Stimulated activated CD8-positive, alpha-beta memory T cell treated with anti-CD3 and anti-CD28 coated beads, Interleukin-7, amount 100 ng/mL, for 24 hours (primary cell): ENCODE measurements at places on chromosomes 3 and 15.

GRCh38 chr3:4987538-4988296 lies 8.5 kb downstream of the BHLHE40 start:
- no peak for DNase-seq

DNA sequence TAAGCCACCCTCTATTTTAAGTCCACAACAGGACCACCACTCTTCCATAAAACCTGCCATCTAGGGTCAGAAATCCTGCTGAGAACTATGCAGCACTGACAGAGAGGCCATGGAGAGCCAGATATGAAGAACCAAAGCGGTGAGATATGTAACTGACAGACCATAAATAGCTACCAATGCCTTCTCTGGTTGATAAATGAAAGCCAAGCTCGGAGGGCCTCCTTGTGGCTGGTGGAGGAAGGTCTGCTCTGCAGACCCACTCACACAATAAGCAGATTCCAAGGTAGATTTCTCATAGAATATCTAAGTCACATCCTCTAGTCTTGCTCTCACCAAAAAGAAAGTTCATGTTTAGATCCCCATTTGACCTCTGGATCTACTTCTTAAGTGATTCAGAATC lies 38.9 kb downstream of the RYK start:
- no peak for DNase-seq

GRCh38 chr15:95018888-95019545 lies 787.7 kb downstream of the MCTP2 start:
- no peak for DNase-seq

DNA sequence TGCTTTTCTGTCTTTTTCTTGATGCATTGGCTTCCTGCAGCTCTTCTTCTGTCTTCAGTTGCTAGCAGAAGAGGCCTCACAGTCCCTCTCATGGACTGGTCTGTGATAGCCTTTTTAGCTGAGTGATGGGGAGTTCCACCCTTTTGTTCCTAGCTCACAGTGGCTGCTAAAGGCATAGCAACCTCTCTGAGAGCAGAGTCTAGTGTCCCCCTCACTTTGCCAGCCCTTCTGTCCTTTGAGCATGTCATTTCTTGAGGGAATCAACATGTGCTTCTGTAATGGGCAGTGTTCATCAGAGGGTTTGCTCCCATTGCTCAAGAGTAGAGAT lies 44.4 kb downstream of the GAP43 start:
- no peak for DNase-seq

- no peak for DNase-seq
Measured at GRCh38 chr15:53759411-53759931, at the start of gene WDR72. Gene WDR72 (minus strand): TSS chr15:53759663. CDS start chr15:53733149, 26,514 bp downstream.

DNA sequence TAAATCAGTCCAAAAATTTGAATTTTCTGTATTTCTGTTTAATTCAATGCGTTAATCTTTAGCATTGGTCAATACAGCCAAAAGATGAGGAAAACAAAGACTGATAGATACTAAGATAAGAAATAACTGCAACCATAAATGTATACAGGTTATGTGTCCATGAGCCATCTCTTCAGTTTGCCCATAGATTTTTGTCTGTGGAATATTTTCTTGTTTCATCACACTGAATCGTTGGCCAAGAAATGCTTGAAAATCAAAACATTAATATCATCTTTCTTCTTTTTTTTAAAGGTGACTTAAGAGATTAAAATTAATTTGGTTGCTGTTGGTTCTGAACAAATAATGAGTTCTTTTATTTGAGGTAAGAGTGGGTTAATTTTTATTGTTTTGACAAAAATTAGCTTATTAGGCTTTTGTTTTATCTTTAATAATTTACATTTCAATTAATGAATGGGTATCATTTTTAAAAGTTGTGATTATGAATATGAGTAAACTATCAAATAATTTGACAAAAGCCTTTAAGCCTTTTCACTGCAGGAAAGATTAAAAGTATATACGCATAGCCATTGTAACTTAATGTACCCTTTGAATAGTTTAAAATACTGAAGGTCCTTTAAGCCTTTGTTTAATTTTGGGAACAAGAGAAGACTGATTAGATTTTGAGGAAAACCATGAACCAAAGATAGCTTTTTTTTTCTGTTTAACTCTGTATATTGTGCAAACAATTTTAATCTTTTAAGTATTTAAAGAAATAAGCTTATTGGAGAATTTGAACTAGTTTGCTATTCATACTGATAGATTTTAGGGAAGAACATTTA lies 14.7 kb upstream of the CHD2 start:
- no peak for DNase-seq
